Right lobe of liver (tissue), 6 donors: ENCODE measurements at places on chromosomes 3 and 15. TPM values are rescaled to one million over a fixed set of nuclear protein-coding genes. Genes with fewer than 3 reads are reported as not detected.

Gene SPATA12
- total RNA-seq = not detected

Gene ALDH1L1
- total RNA-seq = 480 TPM

Gene BUB1B
- total RNA-seq = 0.88 TPM

Gene DNASE1L3
- 98.2 TPM for total RNA-seq
